ENCODE measurements at places on chromosomes 5 and 9. TPM values are rescaled to one million over a fixed set of nuclear protein-coding genes. Genes with fewer than 3 reads are reported as not detected.
A peak's percentile ranks its signal among the peaks of the same experiment; 100 is the strongest.

DNA sequence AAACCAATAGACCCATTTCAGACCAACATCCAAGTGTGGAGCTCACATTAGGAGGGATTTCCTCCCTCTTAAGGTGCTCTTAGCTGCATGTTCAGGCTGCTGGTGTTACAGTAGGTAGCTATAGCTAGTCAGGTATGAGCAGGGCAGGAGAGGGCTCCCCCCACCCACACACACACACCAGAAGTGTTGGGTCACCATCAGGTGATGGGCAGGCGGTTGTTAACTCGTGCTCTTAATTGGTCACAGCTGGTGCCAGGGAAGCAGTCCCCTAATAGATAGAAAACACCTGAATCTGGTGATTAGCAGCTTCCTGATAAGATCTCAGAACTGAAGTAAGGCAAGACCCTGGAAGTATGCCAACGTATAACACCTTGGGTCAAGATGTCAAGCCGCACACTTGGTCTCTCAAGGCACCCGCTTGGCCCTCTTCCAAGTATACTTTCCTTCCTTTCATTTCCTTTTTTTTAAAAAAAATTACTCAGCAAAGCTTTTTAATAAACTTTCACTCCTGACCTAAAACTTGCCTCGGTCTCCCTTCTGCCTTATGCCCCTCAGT is 532.4 kb downstream of the DNAH5 start:
- no peaks in the 10 kb centered on the region for H3K27me3 ChIP-seq
- no peaks in the 10 kb centered on the region for H3K4me1 ChIP-seq
- no peak overlapping the region for H3K4me3 ChIP-seq
- DNase-seq = no peak

DNA sequence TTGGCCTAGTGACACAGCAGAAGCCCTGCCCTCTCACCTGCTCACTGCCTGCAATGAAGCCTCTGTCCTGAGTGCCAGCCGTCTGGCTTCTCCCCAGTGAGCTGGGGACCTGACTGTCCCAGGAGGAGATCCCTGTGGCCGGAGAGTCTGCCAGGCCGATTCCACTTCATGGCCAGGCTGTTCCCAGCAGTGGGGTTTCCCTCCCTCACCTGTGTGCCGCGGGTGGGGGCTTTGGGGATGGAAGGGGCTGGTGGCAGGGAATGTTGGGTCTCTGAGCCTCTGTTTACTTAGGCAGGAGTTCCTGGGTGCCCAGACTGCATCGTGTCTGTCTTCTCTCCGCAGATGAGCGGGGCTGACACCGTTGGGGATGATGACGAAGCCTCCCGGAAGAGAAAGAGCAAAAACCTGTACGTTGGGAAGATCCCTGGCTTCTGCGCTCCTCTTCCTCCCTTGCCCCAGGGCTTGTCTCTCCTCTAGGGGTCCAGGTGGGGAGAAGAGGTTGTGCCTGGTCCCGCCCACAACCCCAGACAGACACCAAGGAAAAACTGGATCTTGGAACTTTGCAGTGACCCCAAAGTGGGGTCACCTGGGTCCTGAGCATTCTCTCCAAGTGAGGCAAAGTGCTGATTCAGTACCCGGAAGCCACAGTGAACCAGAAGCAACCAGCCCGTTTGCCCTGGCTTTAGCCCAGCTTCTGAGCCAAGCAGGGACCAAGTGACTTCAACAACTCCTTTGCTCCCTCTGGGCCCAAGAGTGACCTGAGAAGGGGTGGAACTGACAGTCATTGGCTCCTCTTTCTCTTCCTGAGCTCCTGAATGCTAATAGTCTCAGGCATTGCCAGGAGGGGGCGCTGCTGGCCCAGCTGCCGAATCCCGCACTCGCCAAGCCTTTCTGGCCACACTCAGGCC is 127.7 kb downstream of the RGS3 start:
- DNase-seq = no peak
- no peaks in the 10 kb centered on the region for H3K27me3 ChIP-seq
- no peak overlapping the region for H3K4me3 ChIP-seq
- no peaks in the 10 kb centered on the region for H3K36me3 ChIP-seq

GRCh38 chr9:17588941-17589340 is 10.1 kb downstream of the SH3GL2 start:
- peaks cover 10% of the 10 kb centered on the region for H3K27me3 ChIP-seq
- no peak for DNase-seq
- no peak overlapping the region for H3K27ac ChIP-seq
- no peaks in the 10 kb centered on the region for H3K4me1 ChIP-seq

- peaks cover 19% of the 10 kb centered on the region for H3K4me1 ChIP-seq
- H3K27ac ChIP-seq = no peak overlapping the region
- no peaks in the 10 kb centered on the region for H3K36me3 ChIP-seq
- no peak for DNase-seq
- no peak overlapping the region for H3K4me3 ChIP-seq
These were observed 104.3 kb downstream of the FGF18 start for GRCh38 chr5:171523781-171524180.

DNA sequence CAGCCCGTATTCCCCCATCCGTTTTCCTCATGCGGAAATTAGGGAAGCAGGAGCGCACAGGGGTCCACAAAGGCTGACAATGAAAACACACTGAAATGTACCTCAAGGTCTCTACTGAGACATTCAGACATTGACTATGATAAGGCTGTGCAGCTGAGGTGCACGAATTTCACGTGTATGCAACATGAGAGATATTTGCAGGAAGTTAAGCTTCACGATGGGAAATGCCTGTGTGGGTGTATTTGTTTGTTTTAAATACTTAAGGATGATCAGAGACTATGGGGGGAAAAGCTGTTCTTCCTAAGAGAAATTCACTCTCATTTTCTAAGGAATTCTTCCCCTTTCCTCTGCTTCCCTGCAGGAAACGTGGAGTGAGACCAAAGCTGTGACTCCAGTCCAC is 2.6 kb upstream of the SPATA31E1 start:
- no peaks in the 10 kb centered on the region for H3K27me3 ChIP-seq
- no peak for DNase-seq
- H3K27ac ChIP-seq = no peak overlapping the region
- no peaks in the 10 kb centered on the region for H3K36me3 ChIP-seq

GRCh38 chr9:105900123-105900522 is 205.8 kb downstream of the TMEM38B start:
- no peak for DNase-seq
- H3K27ac ChIP-seq = no peak overlapping the region
- H3K36me3 ChIP-seq = no peaks in the 10 kb centered on the region
- no peak overlapping the region for H3K4me3 ChIP-seq
- H3K4me1 ChIP-seq = no peaks in the 10 kb centered on the region

DNA sequence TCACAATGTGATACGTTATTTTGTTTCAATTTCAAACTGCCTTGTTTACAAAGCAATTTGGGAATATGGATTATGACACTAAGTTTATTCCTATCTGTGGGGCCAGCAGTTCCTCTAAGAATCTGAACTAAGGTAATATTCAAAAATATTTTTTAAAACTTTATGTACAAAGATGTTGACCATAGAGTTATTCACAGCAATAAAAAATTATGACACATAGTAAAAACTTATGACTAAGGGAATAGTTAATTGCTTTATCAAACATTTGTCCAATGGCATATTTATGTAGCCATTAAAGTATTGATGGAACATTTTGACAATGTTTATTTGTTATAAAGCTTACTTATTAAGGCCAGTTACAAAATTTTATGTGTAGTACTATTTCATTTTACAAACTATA is 73.4 kb upstream of the FREM1 start:
- DNase-seq = no peak
- H3K27ac ChIP-seq = no peak overlapping the region
- no peaks in the 10 kb centered on the region for H3K4me1 ChIP-seq
- peaks cover 7% of the 10 kb centered on the region for H3K27me3 ChIP-seq
- no peaks in the 10 kb centered on the region for H3K36me3 ChIP-seq

DNA sequence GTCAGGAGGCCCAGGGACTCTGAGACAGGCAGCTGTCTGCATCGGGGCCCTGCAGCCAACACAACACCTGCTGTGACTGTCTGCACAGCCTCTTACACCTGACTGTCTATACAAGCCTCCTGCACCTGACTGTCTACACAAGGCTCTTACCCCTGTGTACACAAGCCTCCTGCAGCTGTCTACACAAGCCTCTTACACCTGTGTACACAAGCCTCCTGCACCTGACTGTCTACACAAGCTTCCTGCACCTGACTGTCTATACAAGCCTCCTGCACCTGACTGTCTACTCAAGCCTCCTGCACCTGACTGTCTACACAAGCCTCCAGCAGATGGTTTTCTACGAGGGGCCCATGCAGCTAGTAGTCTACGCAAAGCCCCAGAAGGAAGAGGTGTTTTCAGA is 18.6 kb downstream of the IRX2 start:
- no peaks in the 10 kb centered on the region for H3K27me3 ChIP-seq
- H3K27ac ChIP-seq = no peak overlapping the region
- H3K36me3 ChIP-seq = no peaks in the 10 kb centered on the region
- no peak for DNase-seq
- no peak overlapping the region for H3K4me3 ChIP-seq

DNA sequence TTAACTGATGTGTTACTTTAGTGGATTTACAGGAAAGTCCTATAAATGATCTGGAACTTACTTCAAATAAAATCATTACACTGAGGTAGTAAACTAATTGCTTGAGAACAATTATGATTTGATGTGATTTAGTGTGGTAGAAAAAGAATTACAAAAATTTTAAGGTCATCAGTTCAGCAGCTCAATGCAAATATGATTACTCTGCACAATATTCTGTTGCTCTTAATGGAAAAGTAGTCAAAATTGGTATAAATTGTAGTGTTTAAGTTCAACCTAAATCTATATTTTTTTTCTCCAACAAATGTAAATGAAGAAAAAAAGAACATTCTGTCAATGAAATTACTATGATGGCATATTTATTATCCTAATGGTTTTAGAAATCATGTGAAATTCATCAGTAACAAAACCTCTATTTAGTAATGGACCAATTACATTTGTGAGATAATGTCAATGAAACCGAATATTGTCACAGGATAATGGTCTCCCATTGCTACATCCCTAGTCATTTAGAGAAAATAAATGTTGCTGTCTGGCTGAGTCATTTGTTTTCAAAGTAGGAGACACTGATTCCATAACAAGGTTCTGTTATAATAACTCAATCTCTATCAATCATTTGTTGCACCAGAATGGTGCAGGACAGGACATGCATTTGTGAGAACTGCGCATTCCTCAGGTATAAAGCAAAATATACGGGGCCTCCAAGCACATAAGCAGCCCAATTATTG is 177.1 kb downstream of the NFIB start:
- H3K36me3 ChIP-seq = no peaks in the 10 kb centered on the region
- no peak for DNase-seq
- H3K27me3 ChIP-seq = no peaks in the 10 kb centered on the region

GRCh38 chr9:20697021-20697719 is 13.1 kb downstream of the FOCAD start:
- DNase-seq = no peak
- no peak overlapping the region for H3K4me3 ChIP-seq
- H3K27ac ChIP-seq = no peak overlapping the region
- no peaks in the 10 kb centered on the region for H3K36me3 ChIP-seq
- no peaks in the 10 kb centered on the region for H3K27me3 ChIP-seq

GRCh38 chr9:110257097-110257841 is 962 bp upstream of the TXN start:
- H3K36me3 ChIP-seq = no peaks in the 10 kb centered on the region
- peak overlapping the region; percentile 74 for H3K27ac ChIP-seq
- H3K4me1 ChIP-seq = peaks cover 57% of the 10 kb centered on the region
- no peak for DNase-seq
- peak overlapping the region; percentile 86 for H3K4me3 ChIP-seq

CCDC171 gene
- total RNA-seq = 2.6 TPM

PFN3 gene
- total RNA-seq = not detected

IGIP gene
- 5.2 TPM for total RNA-seq
